ENCODE measurements at places on chromosomes 3 and 15. TPM values are rescaled to one million over a fixed set of nuclear protein-coding genes. Genes with fewer than 3 reads are reported as not detected.

The ATP8B4 gene
- polyA plus RNA-seq: 6.6 TPM

DNA sequence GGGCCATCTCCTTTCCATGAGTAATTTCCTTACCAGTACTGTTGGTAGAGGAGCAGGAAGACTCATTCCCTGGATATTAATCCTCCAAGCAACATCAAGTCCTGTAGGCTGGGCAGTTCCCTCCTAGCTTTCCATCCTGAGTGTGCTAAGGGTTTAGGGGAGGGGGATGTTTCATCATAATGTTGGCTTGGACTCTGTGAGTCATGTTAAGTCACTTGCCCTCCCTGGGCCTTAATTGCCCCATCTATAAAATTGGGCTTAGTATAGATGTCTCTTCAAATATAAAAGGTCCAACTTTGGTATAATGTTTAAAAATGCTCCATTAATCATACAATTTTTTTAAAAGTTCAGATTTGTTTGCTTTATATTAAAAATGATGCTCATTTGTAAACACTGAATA, 52.7 kb downstream of the TLE3 start:
- DNase-seq: no peak

DNA sequence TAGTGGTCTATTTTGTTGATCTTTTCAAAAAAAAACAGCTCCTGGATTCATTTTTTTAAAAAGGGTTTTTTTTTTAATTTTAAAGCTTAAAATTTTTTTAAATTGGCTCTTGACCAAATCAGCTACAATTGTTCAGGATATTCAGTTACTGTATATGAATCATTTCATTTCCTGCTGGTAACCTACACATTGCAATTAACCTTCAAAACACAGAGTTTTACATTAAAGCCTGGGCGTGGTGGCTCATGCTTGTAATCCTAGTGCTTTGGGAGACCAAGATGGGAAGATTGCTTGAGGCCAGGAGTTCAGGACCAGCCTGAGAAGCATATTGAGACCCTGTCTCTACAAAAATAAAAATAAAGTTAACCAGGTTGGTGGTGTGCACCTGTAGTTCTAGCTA, 163.4 kb downstream of the ALDH1A2 start:
- DNase-seq: no peak

- DNase-seq: no peak
Observed at GRCh38 chr15:63888146-63888545, 54.4 kb upstream of the HERC1 start.

DNA sequence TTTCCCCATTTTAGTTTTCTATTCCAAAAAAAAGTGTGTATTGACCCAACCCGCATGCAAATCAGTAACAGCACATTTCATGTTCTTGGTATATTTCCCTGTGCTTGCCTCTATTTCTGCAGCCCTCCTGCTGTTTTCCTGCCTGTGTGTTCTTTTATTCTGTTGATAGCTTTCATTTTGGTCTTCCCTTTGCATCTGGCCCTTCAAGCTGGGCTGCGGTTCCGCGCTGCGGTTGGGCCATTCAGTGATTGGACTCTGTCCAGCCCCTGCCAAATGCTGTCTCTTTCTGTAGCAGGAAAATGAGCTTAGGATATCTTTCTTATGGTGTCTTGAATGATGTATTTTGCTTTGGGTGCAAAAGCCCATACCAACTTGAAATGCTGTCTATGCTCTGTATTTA, 49.9 kb downstream of the ZNF621 start:
- DNase-seq: no peak

- DNase-seq: no peak
Observed at GRCh38 chr15:88243895-88244787, 12.4 kb downstream of the NTRK3 start.

DNA sequence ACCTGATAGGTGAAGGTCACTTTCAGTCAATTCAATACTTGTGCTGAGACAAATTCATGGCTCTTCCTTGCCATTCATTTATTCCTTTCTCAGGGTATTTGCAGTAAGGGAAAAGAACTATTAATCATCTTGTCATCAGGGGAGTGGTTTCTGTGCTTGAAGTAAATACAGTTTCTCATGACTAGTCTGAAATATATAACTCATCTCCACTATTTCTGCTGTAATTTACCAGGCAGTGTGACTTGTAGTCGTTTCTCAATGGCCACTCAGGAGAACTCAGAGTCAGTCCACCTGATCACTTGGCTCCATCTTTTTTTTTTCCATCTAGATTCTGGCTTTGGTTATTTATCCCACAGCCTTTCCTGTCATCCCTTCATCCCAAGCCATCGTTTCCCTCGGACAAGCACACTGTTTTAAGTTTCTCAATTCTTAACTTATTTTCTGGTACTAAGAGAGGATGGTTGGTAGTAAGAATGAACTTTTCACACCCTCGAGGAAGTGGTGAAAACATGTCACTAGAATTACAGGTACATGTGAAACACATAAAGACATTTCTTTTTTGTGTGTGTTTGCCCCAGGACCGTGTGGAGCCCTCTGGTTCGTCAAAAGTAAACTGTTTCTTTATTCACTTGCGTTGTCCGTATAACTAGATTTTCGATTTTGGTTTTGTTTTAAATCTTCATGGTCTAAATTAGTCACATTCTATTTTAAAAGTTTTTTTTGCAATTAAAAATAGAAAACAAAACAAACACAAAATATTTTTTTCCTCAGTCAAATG, 620.2 kb downstream of the ZBBX start:
- DNase-seq: no peak

- no peak for DNase-seq
Observed at GRCh38 chr15:71758711-71759110, 51.6 kb upstream of the NR2E3 start.

DNA sequence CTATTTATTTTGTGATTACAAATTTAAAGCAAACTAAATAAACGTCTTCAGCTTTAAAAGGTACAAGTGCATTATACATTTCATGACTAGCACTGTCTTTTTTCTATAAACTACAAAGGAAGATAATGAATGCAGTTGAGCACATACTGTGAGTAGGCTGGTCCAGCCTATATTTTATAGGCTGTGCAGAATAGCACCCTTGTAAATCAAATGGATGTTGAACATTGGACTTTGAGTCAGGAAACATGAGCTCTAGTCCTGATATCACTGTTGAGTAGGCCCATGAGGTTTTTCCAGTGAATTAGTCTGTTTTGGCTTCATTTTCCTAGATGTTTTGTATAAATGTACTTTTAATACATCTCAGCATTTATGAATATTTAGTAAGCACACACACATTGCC, 447.3 kb upstream of the KCNMB2 start:
- peak; percentile 56 for DNase-seq

DNA sequence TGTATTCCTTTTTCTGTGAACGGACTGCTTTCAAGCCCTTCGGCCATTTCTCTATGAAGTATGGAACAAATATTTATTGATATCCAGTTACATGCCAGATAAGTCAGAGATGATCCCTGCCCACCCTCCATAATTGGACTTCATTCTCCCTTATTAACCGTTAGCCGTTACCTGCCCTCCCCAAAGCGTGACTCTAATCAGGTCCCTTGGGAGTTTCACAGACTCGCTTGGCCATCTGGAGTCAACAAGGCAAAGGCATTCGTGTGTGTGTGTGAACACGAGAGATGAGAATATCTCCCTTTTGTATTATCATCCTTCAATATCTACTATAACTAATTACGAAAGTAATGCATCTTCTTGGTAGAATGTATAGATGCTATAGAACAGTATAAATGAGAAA, 314.5 kb downstream of the TLE3 start:
- no peak for DNase-seq

The SCAANT1 gene
- polyA plus RNA-seq: not detected

DNA sequence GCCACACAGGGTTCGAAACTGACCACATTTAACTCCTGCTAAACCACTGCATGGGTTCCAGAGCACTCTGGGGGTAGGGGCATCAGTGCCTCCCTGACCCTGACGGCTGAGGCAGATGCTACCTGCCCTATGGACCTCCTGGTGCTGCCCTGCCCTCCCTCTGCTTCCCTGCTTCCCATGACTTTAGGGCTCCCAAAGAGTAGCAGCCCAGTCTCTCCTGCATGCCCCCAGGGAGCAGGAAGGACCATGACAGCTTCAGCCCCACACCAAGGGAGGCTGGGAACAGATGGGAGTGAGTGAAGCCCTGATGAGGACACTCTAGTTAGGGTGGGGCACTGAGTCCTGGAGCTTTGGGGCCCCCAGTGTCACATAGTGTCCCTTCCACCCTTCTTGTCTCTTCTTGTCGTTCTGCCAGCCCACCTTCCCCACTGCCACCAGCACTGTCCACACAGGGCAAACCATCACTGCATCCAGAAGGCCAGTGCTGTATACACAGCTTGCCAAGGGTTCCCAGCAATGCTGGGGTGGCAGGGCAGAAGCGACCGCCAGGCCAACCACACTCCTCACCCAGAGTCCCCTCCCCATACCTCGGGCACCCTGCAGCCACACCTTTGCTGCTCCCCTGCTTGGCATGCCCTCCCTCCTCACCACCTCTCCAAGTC, 31.0 kb downstream of the SRPRB start:
- no peak for DNase-seq

DNA sequence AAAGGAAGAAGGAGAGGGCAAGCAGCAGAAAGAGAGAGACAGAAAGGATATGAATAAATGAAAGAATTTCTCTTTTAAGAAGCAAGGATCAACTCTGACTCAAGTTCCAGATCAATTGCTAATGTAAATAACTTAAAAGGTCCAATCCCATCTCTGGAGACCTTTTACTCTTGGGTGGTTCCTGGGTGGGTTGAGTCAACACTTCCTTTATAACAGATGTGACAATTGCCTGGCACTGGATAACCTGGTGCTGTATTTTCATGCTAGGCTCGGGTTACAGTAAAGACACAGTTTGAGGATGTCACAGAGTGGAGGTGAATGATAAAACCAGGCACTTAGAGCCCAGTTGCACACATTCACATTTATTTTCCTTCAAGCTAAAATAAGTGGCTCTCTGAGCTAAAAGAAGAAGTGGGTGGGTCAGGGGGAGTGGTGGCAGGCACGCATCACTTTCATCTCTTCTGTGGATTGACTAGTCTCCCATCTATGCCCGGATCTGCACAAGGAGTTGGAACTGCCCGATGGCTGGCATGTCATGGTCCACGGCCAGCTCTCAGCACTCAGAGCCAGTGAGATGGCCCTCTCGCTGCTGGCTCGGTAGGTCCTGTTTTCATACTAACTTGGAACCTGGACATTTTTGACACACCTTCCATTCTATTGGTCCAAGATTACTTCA, 465.8 kb downstream of the FOXP1 start:
- DNase-seq: no peak

DNA sequence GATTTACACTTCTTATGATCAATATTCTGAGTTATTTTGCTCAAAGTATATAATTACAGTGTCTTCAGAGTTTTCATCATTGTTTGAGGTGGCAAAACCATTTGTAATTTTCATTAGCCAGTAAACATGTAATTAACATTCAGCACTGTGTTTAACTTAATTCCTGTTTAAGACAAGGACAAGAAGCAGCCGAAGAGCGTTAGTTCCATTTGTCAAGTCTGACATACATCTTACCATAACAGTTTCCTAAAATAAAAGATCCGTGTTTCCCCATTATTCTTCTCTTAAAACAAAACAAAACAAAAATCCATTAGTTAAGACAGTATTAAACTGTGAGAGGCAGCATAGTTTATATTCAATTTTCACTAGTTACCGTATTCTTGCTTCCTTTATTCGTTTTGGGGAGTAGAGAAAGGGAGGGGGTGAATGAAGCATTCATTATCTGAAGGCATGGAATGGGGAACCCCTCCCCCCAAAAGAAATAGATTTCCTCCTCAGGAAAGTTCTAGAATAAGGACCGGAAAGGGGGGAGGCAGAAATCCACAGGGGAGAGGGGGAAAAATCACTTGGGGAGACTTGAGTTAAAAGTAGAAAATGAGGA, 5.5 kb upstream of the NR2F2 start:
- no peak for DNase-seq

DNA sequence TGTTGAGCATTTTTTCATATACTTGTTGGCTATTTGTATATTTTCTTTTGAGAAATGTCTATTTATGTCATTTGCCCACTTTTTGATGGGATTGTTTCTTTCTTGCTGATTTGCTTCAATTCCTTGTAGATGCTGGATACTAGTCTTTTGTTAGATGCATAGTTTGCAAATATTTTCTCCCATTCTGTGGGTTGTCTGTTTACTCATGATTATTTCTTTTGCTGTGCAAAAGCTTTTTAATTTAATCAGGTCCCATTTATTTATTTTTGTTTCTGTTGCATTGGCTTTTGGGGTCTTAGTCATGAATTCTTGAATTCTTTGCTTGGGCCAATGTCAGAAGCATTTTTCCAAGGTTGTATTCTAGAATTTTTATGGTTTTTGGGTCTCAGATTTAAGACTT, 251.7 kb downstream of the WNT5A start:
- DNase-seq: no peak

The ROPN1 gene
- not detected for polyA plus RNA-seq

DNA sequence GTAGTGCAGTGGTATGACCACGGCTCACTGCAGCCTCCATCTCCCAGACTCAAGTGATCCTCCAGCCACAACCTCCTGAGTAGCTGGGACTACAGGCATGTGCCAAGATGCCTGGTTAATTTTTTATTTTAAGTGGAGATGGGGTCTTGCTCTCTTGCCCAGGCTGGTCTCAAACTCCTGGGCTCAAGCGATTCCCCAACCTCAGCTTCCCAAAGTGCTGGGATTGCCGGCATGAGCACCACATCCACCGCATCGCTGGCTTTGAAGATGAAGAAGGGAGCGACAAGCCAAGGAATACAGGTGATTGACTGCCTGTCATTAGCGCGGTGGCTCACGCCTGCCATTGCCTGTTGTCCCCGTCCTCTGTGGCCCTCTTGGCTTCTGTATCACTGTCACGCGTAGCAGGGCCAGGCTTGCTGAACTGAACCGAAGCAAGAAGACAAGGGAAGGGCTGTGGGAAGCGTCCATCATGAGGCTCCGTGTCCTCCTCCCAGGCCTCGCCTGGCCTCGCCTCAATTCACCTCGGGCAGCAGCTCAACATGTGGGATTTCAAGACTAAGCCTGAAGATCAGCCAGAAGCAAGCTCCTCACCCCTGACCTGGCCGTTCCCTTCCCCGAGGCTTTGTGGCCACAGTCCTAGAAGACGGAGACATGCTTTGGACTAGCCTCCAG, 46.4 kb upstream of the TFRC start:
- DNase-seq: no peak

DNA sequence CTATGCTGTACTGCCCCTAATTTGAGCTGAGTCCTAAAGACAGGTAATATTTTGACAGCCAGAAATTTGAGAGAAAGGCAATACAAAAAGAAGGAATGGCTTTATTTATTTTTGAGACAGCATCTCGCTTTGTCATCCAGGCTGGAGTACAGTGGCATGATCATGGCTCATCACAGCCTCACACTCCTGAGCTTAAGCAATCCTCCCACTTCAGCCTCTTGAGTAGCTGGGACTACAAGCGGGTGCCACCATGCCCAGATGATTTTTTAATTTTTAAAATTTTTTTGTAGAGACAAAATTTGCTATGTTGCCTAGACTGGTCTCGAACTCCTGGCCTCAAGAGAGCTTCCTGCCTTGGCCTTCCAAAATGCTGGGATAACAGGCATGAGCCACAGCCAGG, 77.4 kb upstream of the SLC4A7 start:
- no peak for DNase-seq

DNA sequence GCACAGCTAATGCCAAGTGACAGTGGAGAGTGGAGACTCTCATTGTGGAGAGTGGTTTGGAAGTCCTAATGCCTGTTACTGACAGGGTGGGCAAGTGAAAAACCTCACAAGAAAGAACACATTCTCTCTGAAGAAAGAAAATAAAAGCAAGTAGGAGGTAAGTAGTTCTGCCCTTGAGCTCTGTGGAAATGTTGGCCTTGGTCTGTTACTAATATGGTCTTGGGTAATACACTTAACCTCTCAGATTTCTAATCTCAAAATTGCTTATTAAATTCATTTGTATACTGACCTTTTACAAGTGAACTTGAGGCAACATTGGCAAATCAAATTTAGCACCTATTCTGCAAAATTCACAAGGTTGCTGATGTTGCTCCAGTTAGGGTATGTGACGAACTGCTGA, 291.6 kb upstream of the CBLB start:
- DNase-seq: no peak

- no peak for DNase-seq
Observed at GRCh38 chr3:108448593-108448992, 61.8 kb downstream of the MYH15 start.

Measured in urinary bladder (tissue), 4 donors.